ENCODE measurements at places on chromosomes 5 and 9. TPM values are rescaled to one million over a fixed set of nuclear protein-coding genes. Genes with fewer than 3 reads are reported as not detected.

The FOXD4L6 gene
- total RNA-seq: not detected

The DNAH5 gene
- under 0.01 TPM for total RNA-seq

The GPR151 gene
- not detected for total RNA-seq

The TRAF2 gene
- total RNA-seq: 5.6 TPM

The PCDHA4 gene
- 1.1 TPM for total RNA-seq

The GLRA1 gene
- not detected for total RNA-seq

The SPATA31E1 gene
- not detected for total RNA-seq

The PCDHA1 gene
- total RNA-seq: 0.09 TPM

The TMEFF1 gene
- total RNA-seq: 0.49 TPM

The SLC6A3 gene
- total RNA-seq: not detected

The CSF1R gene
- under 0.01 TPM for total RNA-seq

The SPATA31A3 gene
- not detected for total RNA-seq

The TLX3 gene
- not detected for total RNA-seq

The DCP2 gene
- total RNA-seq: 112 TPM

The TAS2R1 gene
- total RNA-seq: not detected

The PCDHGB3 gene
- 9.6 TPM for total RNA-seq

The RASGEF1C gene
- total RNA-seq: not detected

The PCDHGB1 gene
- total RNA-seq: 3.1 TPM

The WDR38 gene
- not detected for total RNA-seq

The GARNL3 gene
- total RNA-seq: 2.5 TPM

The PIP5KL1 gene
- total RNA-seq: 1.6 TPM

The PCDHGC3 gene
- total RNA-seq: 53.7 TPM

The LRRC19 gene
- total RNA-seq: not detected

The PRSS3 gene
- total RNA-seq: 5.7 TPM

The FAM169A gene
- 0.16 TPM for total RNA-seq

The SLC25A2 gene
- 0.72 TPM for total RNA-seq

The PGM5 gene
- total RNA-seq: 13.5 TPM

The KIF4B gene
- not detected for total RNA-seq

The FCN2 gene
- total RNA-seq: not detected

The NAIF1 gene
- total RNA-seq: 6.0 TPM

The C5orf24 gene
- total RNA-seq: 18.7 TPM

The ORM1 gene
- total RNA-seq: not detected

The BRINP1 gene
- 5.8 TPM for total RNA-seq

The MTRR gene
- 40.3 TPM for total RNA-seq

The CCDC171 gene
- total RNA-seq: 13.3 TPM

The PCDHGB2 gene
- total RNA-seq: 5.7 TPM

The ROPN1L gene
- total RNA-seq: not detected

The TMEM215 gene
- total RNA-seq: not detected

The AHRR gene
- 8.8 TPM for total RNA-seq

The WDR31 gene
- total RNA-seq: 2.4 TPM

The CDKN2B-AS1 gene
- total RNA-seq: 6.4 TPM

The GABRA1 gene
- total RNA-seq: not detected

The DPYSL3 gene
- total RNA-seq: 89.6 TPM

The FOXD4L3 gene
- not detected for total RNA-seq

The HBEGF gene
- 0.41 TPM for total RNA-seq

The INSYN2B gene
- 7.8 TPM for total RNA-seq

The TAF11L10 gene
- total RNA-seq: not detected

The IFNW1 gene
- not detected for total RNA-seq

The PFN3 gene
- not detected for total RNA-seq

The IFT74 gene
- total RNA-seq: 19.2 TPM

The IFNA13 gene
- not detected for total RNA-seq

The FBXW2 gene
- total RNA-seq: 51.4 TPM

The WNT8A gene
- not detected for total RNA-seq

The PCDHGA8 gene
- total RNA-seq: 2.5 TPM

The C9orf153 gene
- total RNA-seq: 0.45 TPM

The GDNF gene
- total RNA-seq: 0.54 TPM

The SLCO4C1 gene
- total RNA-seq: 0.09 TPM

The PSD2 gene
- 0.08 TPM for total RNA-seq

The TMEM232 gene
- 4.7 TPM for total RNA-seq

All from fibroblast of the aortic adventitia (primary cell).